Central memory CD8-positive, alpha-beta T cell (primary cell): ENCODE measurements at places on chromosomes 6 and 20.

- no peak for DNase-seq
- peak overlapping the region; percentile 30 for H3K4me3 ChIP-seq
- peaks cover 2% of the 10 kb centered on the region for H3K36me3 ChIP-seq
- no peaks in the 10 kb centered on the region for H3K27me3 ChIP-seq
- H3K4me1 ChIP-seq = peaks cover 33% of the 10 kb centered on the region
These were observed 40.6 kb downstream of the SH3BGRL2 start for GRCh38 chr6:79671600-79672266.

- peak overlapping the region; percentile 68 for H3K4me3 ChIP-seq
- peaks cover 50% of the 10 kb centered on the region for H3K27me3 ChIP-seq
- DNase-seq = no peak
- no peaks in the 10 kb centered on the region for H3K36me3 ChIP-seq
- peaks cover 10% of the 10 kb centered on the region for H3K4me1 ChIP-seq
These were observed 36.0 kb downstream of the YTHDF1 start for GRCh38 chr20:63179687-63180568.

DNA sequence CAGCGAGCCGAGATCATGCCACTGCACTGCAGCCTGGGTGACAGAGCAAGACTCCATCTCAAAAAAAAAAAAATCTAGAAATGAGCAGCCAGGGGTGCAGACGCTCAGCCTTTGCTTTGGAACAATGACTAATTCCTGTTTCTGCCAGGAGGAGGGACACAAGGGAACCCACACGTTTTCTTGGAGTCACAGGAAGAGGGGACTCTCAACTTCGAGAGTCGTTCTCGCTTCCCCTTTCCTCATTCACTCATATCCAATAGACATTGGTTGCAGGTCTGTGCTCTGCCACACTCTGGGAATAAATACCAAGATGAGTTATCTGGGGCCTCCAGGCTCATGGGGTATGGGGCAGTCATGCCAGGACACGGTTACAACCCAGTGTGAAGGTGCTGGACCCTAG, 91.5 kb upstream of the RREB1 start:
- no peak overlapping the region for H3K4me3 ChIP-seq
- H3K27ac ChIP-seq = no peak overlapping the region
- H3K36me3 ChIP-seq = no peaks in the 10 kb centered on the region
- H3K27me3 ChIP-seq = peaks cover 22% of the 10 kb centered on the region

GRCh38 chr6:8074213-8074612, 10.0 kb upstream of the BLOC1S5 start:
- no peaks in the 10 kb centered on the region for H3K27me3 ChIP-seq
- H3K27ac ChIP-seq = no peak overlapping the region
- H3K4me1 ChIP-seq = no peaks in the 10 kb centered on the region

DNA sequence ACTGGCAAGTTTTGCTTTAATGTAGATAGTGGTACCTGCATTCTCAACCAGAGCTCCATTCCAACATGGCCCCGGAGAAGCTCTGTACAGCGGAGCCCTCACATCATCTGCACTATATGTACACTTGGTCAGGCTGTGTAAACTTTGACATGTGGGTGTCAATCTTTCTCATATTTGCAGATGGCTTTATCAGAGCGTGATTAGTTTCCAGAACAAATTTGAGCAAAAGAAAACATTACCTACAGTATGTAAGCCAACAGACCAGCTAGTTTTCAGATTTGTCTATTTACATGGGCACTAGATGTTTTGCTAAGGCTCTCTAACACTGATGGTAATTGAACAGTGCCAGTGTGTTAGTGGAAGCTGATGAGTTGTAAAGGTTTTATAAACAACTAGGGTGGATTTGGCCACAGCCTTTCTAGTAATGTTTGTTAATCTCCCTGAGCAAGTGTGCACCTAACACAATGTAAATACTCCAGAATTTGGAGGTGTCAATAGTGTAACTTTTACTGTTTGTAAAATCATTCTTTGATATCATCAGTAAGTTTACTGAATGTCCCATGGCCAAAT, 131.8 kb downstream of the FOXA2 start:
- H3K36me3 ChIP-seq = peaks cover 2% of the 10 kb centered on the region
- H3K4me1 ChIP-seq = no peaks in the 10 kb centered on the region
- H3K4me3 ChIP-seq = no peak overlapping the region

GRCh38 chr6:6225885-6226529, 94.5 kb downstream of the F13A1 start:
- peaks cover 63% of the 10 kb centered on the region for H3K27me3 ChIP-seq
- H3K4me1 ChIP-seq = no peaks in the 10 kb centered on the region
- no peak overlapping the region for H3K4me3 ChIP-seq
- H3K36me3 ChIP-seq = peaks cover 4% of the 10 kb centered on the region
- DNase-seq = no peak

GRCh38 chr6:25257686-25258348, 21.4 kb upstream of the CARMIL1 start:
- peaks cover 22% of the 10 kb centered on the region for H3K27me3 ChIP-seq
- no peaks in the 10 kb centered on the region for H3K4me1 ChIP-seq
- no peak overlapping the region for H3K4me3 ChIP-seq
- H3K36me3 ChIP-seq = no peaks in the 10 kb centered on the region
- no peak for DNase-seq

DNA sequence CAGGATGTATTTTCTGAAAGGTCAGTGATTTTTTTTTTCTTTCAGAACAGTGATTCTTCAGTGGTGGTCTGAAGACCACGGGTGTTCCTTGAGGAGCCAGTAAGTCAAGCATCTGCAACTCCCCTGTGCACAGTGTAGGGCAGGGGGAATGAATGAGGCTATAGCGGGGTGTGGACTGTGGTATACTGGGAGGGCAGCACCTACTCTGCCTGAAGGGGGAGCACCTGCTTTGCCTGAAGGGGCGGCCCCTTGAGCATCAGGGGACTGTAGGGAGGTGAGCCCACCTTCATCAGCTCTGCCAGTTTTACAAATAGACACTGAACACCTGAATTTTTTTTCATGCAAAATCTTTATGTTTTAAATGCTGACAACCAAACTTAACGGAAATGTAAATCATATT, 77.5 kb upstream of the RIPOR2 start:
- H3K4me1 ChIP-seq = peaks cover 61% of the 10 kb centered on the region
- DNase-seq = no peak
- H3K4me3 ChIP-seq = no peak overlapping the region

GRCh38 chr20:52746190-52746589, 226.0 kb upstream of the TSHZ2 start:
- H3K4me3 ChIP-seq = no peak overlapping the region
- peaks cover 30% of the 10 kb centered on the region for H3K27me3 ChIP-seq
- no peak for DNase-seq
- H3K27ac ChIP-seq = no peak overlapping the region
- H3K36me3 ChIP-seq = no peaks in the 10 kb centered on the region

DNA sequence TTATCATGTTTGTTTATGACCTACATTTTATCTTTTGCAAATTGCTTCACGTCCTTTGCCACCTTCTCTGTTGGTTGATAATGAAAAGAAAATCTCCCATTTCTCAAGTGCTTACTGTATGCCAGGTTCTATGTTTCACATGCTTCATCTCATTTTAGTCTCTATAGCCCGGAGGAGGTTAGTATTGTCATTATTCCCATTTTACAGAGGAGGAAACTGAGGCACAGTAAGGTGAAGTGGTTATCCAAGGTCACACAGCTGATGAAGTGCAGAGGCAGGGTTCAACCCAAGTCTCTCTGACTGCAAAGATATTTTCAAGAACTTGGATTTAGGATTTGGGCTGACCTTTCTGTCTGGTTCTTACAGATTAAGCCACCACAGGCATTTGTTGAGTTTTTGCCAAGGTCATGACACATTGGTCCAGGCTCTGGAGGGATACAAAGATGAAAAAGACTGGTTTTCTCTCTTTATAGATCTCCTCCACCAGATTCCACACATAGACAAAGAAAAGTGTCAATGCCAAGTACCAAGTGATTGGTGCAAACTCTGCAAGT, 20.6 kb downstream of the CNBD2 start:
- peaks cover 13% of the 10 kb centered on the region for H3K4me1 ChIP-seq
- H3K27ac ChIP-seq = no peak overlapping the region
- no peaks in the 10 kb centered on the region for H3K36me3 ChIP-seq
- no peak for DNase-seq

DNA sequence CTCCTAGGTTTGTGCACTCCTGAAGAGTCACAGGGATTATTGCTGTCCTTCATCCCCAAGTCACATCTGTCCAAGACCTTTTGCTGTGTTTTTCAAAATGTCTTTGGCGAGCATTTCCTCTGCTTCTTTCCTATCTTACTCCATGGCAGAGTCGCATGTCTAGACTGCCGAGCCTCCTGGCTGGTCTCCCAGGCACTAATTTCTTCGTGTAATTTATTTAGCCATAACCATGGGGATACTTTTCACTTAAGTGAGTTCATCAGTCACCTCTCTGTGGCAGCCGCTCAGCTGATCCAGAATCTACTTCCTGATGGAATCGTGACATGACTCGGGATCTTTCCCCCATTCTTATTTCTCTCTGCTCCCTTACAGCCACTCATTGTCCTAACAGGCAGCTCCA, 25.8 kb downstream of the ADGRF5 start:
- no peak for DNase-seq
- no peak overlapping the region for H3K4me3 ChIP-seq
- H3K27me3 ChIP-seq = peaks cover 45% of the 10 kb centered on the region
- H3K36me3 ChIP-seq = no peaks in the 10 kb centered on the region

GRCh38 chr6:50925981-50926380, 107.3 kb downstream of the TFAP2B start:
- H3K4me3 ChIP-seq = no peak overlapping the region
- H3K27me3 ChIP-seq = no peaks in the 10 kb centered on the region
- H3K4me1 ChIP-seq = no peaks in the 10 kb centered on the region
- no peak overlapping the region for H3K27ac ChIP-seq
- DNase-seq = no peak
- H3K36me3 ChIP-seq = no peaks in the 10 kb centered on the region

GRCh38 chr6:24827162-24827561, 28.4 kb upstream of the ARMH2 start:
- peak overlapping the region; percentile 55 for H3K27ac ChIP-seq
- H3K27me3 ChIP-seq = no peaks in the 10 kb centered on the region
- H3K4me3 ChIP-seq = no peak overlapping the region
- peaks cover 23% of the 10 kb centered on the region for H3K4me1 ChIP-seq
- DNase-seq = no peak
- H3K36me3 ChIP-seq = peaks cover 91% of the 10 kb centered on the region

GRCh38 chr6:31473780-31474761, 23.9 kb upstream of the MICB start:
- H3K4me3 ChIP-seq = no peak overlapping the region
- peaks cover 69% of the 10 kb centered on the region for H3K4me1 ChIP-seq
- peaks cover 13% of the 10 kb centered on the region for H3K36me3 ChIP-seq
- H3K27ac ChIP-seq = peak overlapping the region; percentile 43
- H3K27me3 ChIP-seq = no peaks in the 10 kb centered on the region

DNA sequence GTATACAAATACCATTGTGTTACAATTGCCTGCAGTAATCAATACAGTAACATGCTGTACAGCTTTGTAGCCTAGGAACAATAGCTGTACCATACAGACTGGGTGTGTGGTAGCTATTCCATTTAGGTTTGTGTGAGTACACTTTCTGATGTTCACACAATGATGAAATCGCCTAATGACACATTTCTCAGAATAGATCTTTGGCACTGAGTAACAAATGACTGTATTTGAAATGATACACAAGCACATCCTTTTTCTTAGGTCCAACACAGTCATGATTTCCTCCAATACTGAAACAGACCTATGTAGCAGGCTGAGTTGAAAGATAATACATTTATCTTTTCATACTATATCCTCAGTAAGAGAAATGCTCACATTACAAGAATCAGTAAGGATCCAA, 13.9 kb downstream of the KHDRBS2 start:
- DNase-seq = no peak
- no peaks in the 10 kb centered on the region for H3K27me3 ChIP-seq
- no peak overlapping the region for H3K27ac ChIP-seq
- H3K4me3 ChIP-seq = no peak overlapping the region
- H3K36me3 ChIP-seq = no peaks in the 10 kb centered on the region

DNA sequence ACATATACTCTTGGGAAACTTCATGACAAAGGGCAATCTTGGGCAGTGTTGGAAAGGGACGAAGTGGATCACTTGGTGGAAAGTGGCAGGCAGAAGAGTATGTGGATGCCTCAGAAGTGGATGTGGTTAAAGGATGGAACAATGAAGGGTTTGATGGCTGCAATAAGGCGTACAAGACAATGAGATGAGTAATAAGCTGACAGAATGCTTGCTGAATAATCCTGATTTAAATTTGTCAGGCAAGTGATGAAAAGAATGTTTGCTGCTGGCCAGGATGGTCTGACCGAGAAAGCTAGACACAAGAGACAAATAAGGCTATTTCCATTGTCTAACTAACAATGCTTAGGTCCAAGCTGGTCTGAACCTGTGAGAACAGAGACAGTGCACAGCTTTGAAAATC, 61.6 kb upstream of the CEP85L start:
- no peaks in the 10 kb centered on the region for H3K27me3 ChIP-seq
- no peak overlapping the region for H3K27ac ChIP-seq
- H3K36me3 ChIP-seq = peaks cover 15% of the 10 kb centered on the region

DNA sequence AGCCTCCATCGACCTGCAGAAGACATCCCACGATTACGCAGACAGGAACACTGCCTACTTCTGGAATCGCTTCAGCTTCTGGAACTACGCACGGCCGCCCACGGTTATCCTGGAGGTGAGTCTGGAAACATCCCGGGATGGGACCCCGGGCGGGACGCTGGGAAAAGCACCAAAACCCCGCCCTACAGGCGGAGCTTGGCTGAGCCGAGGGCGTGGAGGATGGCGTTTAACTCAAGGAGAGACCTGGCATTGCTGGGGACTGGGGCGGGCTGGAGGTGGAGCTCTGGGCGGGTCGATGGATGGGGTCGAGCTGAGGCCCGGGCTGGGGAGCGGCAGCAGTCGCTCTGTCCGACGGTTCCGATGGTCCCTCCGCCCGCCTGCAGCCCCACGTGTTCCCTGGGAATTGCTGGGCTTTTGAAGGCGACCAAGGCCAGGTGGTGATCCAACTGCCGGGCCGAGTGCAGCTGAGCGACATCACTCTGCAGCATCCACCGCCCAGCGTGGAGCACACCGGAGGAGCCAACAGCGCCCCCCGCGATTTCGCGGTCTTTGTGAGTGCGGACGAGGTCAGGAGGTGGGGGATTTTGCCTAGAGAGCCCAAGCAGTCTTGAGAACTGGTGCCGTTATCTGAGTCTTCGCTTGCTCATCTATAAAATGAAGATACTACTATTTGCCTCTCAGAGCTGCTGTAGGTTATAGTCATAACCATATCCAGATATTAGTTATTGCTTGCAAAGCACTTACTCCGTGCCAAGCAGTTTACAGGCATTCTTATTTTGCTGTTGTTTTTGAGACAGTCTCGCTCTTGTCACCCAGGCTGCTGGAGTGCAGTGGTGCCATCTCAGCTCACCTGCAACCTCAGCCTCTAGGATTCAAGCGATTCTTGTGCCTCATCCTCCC, 3.8 kb downstream of the SPAG4 start:
- H3K4me3 ChIP-seq = peak overlapping the region; percentile 87
- H3K27ac ChIP-seq = peak overlapping the region; percentile 78
- peaks cover 27% of the 10 kb centered on the region for H3K36me3 ChIP-seq

DNA sequence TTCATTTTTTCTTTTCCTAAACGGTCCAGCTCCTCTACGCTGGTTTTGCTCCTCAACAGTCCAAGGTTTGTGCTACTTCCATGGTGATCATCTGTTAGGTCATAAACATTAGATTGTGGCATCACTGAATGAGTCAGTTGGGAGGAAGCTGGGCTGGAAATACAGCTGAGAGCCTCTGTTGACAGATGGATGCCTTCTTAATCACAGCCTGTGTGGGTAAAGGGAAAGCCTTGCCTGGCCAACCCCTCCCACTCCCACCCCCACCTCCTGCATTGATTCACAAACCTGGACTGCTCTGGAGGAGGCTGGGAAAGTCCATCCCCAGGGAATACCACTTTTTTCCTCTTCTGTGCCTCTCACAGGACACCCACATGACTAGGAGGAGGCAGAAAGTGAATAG, 180.6 kb upstream of the CCN2 start:
- H3K36me3 ChIP-seq = no peaks in the 10 kb centered on the region
- H3K27ac ChIP-seq = no peak overlapping the region
- no peaks in the 10 kb centered on the region for H3K4me1 ChIP-seq
- no peak for DNase-seq
- H3K4me3 ChIP-seq = no peak overlapping the region
